ENCODE measurements at places on chromosomes 6 and 20.

DNA sequence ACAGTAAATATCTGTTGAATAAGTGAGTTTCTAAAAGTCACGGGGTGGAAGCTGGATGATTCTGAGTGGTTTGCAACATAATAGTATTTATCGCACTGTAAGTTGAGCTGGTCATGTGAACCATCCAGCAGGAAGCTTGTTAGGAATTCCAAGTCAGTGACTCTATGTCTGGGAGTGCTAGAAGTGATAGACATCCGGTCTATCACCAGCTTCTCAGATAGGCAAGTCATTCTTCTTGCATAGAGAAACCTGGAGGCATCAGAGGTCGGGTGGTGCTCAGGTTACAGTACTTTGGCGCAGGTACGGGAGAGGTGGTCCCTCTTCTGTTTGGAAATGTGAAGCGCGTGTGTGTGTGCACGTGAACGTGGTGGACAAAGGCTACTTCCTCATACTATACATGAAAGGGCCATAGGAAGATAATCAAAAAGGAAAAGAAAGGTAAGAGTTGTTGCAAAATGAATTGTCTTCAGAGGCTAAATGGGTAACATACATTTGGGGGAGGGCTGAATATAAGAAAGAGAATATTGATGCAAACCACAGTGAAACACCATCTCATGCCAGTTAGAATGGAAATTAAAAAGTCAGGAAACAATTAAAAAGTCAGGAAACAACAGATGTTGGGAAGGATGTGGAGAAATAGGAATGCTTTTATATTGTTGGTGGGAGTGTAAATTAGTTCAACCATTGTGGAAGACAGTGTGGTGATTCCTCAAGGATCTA lies 299.3 kb upstream of the ZFP64 start:
- no peak for DNase-seq

GRCh38 chr6:166476061-166476591 lies 93.4 kb upstream of the MPC1 start:
- DNase-seq: no peak

- no peak for DNase-seq
Measured at GRCh38 chr20:59421089-59421488, 120.7 kb downstream of the EDN3 start.

GRCh38 chr6:147194652-147195411 lies 9.4 kb upstream of the STXBP5 start:
- DNase-seq: no peak

DNA sequence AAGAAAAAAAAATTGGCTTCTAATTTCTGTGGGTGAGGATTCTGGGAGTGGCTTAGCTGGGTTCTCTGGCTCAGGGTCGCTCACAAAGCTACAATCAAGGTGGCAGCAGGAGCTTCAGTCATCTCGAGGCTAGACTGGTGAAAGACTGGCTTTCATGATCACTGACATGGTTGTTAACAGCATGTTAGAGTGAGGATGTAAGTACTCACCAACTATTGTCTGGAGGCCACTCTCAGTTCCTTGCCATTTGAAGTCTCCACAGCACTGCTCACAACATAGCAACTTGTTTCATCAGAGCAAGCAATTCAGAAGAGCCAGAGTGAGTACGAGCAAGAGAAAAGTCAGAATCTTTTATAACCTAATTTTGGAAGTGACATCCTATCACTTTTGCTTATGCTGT lies 145.7 kb upstream of the PRSS16 start:
- DNase-seq: no peak

DNA sequence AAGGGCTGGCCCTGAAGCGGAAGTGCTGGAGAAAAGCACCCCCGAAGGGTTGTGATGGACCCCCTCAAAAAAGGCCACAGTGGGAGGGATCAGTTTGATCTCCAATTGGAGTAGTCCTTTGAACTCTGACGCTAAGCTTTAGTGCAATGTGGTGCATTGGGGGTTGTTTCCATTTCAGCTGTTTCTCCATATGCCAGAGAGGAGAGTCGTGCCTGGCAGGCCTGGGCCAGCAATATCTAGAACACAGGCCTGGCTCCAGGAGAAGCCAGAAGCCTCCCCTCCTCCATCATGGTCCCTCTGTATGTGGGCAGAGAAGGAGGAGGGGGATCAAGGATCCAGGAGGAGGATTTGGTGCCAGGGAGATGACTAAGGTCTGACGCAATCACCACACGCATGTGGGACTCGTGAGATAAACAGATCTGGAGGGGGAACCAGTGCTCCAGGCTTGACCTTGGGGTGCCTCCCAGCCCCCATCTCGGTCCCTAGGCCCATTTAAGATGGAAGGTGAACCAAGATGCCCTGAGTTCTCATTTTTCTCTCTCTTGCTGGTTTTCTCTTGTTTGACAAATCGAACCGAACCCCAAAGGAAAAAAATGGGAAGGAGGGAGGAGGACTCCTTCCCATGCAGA lies 517.4 kb upstream of the JARID2 start:
- no peak for DNase-seq

DNA sequence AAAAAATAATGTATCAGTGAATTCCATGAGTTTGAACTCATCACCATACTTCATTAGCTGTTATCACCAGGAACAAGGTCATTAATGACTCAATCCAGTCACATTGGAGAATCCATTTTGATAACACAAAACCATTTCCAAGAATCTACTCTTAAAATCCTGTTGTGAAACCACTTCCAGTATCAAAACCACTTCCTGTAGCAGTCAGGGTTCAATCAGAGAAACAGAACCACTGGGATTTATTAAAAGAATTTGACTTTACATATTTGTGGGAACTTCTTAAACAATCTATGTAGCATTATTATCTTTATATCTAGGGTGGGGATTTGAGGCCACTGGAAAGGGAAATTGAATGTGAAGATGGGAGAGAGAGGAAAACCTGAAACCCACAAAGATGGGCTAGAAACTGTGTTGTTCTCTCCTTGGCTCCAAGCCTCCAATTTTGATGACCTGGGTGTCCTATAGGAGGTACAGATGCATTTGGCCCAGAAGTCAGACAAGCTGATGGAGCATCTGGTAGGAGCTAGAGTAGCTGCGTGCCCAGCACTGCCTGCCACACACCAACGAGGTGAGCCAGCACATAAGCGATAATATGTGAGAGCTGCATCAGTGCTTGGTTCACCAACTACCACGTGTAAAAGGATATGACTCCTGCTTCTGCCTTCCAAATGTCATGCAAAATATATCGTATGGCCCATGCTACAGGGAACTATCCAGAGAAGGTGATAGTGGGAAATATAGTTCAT lies 117.0 kb downstream of the TMEM200A start:
- no peak for DNase-seq

- no peak for DNase-seq
Measured at GRCh38 chr6:36947570-36948351, 6.8 kb upstream of the PI16 start.

DNA sequence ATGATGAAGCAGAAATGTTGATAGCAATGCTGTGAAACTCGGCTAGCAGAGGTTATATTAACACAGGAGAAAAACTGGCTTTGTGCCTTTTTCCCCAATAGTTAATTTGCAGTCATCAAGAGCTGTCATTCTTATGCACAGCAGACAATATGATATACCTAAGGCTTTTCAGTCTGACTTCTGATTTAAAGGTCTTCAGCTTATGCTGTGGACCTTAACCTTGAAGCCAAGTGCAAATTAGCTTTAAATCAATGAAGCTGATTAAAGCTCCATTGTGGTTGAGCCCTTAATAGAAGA lies 171.6 kb upstream of the ID4 start:
- DNase-seq: no peak

DNA sequence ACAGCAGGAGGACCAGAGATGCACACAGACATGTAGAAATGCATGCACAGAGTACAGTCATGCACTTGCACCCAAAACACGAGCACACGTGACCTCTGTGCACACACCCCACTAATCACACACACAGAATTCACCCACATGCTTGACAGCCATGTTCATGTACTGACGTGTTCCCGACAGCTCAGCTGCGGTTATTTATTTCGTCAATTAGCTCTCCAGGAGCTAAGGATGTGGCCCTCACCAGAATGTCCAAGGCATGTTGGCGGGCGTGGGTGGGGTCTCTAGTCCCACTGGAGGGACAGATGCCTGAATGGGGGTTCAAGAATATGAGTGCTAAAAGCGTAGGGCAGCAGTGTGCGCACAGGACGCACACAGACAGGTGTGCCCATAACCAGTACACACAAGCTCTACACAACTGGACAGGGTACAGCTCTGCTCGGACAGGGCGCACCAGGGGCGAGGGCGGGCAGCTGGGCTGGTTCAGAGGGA lies 571 bp upstream of the PRPF6 start:
- no peak for DNase-seq

GRCh38 chr20:51639206-51639832 lies 96.8 kb upstream of the NFATC2 start:
- no peak for DNase-seq

- no peak for DNase-seq
Measured at GRCh38 chr6:131060311-131060710, 2.7 kb downstream of the EPB41L2 start.

DNA sequence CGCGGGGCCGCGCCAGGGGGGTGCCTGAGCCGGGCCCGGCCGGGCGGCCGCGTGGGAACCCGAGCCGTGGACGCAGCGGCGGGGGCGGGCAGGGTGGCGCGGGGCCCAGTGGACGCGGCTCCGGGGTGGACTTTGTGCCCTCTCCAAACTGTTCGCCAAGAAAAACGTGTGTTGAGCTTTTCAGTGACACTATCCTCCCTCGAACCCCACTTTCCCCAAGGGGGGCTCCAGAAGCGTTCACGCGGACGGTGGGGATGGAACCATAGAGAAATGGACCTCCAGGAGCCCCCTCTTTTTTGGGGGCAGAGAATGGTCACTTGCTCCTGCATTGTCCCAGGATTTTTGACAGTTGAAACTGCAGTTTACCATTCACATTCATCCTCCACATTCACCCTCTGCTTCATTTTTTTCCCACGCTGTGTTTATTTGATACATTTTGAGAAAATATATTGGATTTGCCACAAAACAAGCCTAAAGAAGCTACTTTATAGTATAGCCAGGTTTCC lies 2.9 kb upstream of the HIVEP1 start:
- DNase-seq: no peak

DNA sequence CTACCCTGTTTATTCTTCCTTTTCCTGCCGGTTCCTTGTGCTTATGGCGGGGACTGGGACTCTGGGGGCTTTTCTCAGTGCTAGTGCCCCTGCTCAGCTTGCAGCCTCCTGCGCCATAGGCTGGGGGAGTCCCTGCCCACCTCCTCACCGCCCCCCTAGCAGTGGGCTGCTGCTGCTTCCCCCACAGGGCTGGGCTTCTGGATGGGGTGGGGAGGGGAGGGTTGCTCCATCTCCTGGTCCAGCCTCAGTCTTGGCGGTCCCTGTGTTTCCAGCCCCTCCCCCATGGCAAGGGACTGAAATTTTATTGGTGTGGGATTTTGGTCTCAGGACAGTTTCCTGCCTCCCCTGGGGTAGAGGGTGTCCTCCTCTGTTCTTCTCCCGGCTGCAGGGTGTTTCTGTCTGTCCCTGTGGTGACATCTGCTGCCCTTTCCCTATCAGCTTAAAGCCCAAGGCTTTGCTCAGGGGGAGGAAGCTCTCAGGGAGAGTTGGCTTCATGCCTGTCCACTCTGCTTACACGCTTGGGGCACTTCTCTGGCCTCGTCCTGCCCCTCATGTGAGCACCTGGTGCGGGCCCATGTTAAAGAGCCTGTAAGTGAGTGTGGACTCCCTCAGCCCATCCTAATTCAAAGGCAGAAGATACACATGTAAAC lies 100.6 kb downstream of the HIVEP1 start:
- no peak for DNase-seq

DNA sequence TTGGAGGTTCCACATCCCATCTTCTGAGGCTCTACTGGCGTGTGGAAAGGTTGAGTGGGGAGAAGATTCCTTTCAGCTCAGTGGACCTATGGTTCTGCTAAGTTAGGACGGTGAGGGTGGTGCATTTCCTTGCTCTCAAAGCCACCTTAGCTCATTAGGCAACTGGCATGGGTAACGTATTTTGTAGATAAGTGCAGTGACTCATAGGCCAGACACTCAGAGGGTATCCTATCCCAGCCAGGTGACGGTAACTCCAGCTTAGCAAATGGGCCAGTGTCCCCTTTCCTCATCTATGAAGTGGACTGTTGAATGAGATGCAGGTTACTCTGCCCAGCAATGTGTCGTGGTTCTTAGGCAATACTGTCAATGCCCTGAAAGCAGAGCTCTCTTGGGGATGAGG lies 3.7 kb downstream of the RPS6KA2 start:
- peak; percentile 31 for DNase-seq

GRCh38 chr6:100538086-100538485 lies 73.4 kb upstream of the SIM1 start:
- no peak for DNase-seq

DNA sequence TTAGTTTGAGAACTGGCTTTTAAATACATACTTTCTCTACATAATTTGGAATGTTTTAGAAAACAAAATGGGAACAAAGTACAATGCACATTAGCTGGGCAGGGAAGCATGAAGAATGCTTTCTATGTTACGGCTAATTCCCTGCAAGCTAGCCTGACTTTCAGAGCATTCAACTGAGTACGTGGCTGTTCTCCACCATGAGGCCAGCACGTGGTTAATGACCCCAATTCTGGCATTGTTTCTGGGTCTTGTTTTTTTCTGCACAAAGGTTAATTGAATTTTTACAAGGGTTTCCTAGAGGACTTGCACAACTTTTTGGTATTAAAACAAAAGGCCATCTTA lies 208.6 kb upstream of the AGPAT4 start:
- DNase-seq: no peak

GRCh38 chr20:44180814-44181213 lies 6.2 kb downstream of the JPH2 start:
- no peak for DNase-seq

GRCh38 chr6:163839296-163839695 lies 424.8 kb downstream of the QKI start:
- no peak for DNase-seq

DNA sequence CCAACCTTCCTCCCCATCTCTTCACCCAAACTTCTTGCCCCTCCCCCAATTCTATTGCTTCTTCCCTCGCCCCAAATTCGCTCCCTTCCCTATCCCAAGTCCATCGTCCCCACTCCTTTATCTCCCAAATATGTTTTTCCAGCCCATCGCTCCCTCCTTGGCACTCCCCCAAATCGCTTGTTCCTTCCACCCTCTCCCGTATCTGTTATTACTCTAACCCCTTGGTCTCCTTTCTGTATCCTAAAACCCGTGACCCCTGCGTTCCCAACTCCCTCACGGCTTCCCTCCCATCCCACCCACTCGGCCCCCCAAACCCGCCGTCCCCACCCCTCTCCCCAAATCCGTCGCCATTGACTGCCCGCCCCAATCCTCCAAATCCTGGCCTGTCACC lies 584 bp downstream of the MTCH1 start:
- DNase-seq: no peak
